SHP77 (cell line): ENCODE measurements at places on chromosomes 2 and 18.

GRCh38 chr2:231605607-231606091, 13.0 kb downstream of the TEX44 start:
- DNase-seq: peak; percentile 67

DNA sequence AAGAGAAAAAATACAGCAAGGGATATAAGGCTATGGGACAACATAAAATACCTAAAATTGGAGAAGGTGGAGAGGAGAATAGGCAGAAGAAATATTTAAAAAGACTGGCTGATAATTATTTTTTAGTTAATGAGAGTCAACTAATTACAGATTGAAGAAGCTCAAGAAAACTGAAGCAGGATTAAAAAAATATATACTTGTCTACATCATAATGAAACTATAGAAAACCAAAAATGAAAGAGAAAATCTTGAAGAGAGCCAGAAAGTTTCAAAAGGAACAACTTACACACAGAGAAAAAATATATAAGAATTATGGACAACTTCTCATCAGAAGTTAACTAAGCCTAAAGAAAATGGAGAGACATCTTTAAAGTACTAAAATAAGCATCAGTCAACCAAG, 62.9 kb upstream of the APCDD1 start:
- no peak for DNase-seq

DNA sequence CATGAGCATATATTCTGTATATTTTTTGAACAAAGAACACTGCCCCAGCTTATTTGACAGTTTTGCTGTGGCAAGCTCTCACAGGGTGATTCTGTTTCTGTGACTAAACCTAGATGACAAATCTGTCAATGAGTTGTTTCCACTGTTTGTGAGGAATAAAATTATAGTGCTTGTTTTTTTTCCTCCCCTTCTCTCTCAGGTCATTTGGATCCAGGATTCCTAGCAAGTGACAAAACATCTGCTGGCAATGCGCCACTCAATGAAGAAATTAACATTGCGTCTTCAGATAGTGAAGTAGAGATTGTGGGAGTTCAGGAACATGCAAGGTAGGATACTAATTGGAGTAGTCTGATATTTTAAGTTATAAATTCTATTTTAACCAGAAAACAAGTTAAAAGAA, 149.3 kb downstream of the HAUS1 start:
- DNase-seq: no peak

GRCh38 chr18:11407940-11408339, 201.5 kb upstream of the SLC35G4 start:
- DNase-seq: no peak

GRCh38 chr2:128774320-128775216, 455.9 kb upstream of the HS6ST1 start:
- no peak for DNase-seq

- DNase-seq: no peak
Observed at GRCh38 chr2:99911736-99912135, 230.7 kb downstream of the AFF3 start.

DNA sequence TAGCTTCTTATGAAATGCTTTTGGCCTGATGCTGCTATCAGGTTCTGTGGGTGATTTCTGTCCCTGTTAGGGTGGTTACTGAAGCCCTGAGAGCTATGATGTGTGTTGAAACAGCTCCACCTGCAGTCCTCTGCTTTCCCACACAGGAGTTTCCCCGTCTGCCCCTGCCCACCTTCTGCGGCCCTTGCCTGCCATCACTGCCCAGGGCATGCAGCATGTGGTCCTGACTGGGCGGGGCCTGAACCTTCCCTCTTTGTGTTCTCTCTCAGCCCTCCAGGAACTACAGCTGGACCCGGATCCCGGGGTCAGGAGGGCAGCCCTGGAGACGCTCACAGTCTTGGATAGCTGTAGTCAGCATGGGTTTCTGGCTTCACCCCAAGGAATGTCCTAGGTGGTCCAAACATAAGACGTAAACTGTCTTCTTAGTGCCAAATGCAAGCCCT, 21.4 kb downstream of the HJURP start:
- peak; percentile 13 for DNase-seq

GRCh38 chr2:211611061-211611518, 927.5 kb downstream of the ERBB4 start:
- no peak for DNase-seq

- no peak for DNase-seq
Observed at GRCh38 chr2:132669908-132670495, at the start of gene LYPD1. Gene LYPD1, minus strand, starts transcription at chr2:132670205. Its CDS starts 273 bp downstream, at chr2:132669932.

GRCh38 chr2:164523009-164523408, 98.3 kb downstream of the GRB14 start:
- no peak for DNase-seq

DNA sequence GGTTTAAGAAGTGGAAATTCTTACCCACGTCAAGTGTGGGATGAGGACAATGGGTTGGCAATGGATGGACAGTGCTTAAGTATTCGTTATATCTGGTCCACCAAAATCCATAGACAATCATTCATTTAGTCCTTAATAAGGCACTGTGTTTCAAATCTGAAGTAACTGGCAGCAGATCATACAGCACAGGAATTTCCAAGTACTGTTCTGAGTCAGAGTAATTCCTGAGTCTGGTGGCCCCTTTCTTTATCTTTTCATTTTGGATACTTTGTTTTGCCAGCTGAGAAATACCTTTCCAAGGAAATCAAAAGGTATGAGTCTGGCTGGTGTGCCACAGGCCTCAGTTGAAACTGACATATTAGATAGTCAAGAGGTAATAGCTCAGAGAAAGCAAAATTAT, 31.4 kb upstream of the CCDC102B start:
- no peak for DNase-seq

DNA sequence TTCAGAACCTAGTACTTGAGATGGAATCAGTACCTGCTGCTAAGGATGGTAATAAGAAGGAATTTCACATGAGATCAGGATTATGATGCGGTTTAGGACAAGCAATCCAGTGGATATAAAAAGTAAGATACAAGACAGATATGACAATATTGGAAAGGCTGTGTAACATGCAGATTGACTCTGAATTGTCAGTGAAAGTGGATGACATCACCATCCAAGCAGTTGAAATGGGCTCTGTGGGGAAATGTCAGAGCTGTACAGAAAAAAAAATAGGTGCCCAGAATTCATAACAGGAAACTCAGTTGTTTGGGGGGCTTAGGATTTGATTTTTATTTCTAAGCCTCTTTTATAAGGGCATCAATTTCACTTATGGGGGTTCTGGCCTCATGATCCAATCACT, 438.3 kb downstream of the SPAG16 start:
- no peak for DNase-seq

DNA sequence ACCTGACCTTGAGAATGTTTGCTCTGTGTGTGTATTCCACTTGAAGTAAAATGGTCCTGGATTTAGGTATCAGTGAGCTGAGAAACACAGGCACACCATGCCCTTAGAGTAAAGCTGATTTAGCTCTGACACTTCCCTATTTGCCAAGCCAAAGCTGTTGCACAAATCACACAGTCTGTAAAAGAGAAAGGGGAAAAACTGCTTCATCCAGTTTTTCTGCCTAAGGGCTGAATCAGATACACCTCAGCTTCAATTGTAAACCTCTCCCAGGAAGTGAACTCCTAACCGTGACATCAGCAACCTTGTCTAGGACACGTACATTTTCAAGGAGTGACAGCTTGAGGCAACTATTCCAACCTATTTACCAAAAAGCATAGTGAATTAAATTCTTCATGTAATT, 150.4 kb downstream of the NR4A2 start:
- no peak for DNase-seq

DNA sequence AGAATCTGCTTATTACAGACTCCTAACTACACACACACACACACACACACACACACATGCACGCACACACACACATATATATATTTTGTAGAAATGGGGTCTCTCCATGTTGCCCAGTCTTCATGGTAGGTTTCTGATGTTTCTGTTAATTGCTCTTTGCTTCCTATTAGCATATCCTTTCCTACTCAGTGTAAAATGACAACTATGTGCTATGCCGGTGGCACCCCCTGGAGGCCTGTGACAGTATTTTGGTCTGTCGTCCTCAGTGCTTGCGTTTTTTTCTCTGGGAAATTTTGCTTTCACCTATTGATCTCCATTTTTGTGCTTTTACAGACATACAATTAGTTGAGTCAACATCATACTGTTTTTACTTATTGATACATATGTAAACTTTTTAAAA, 322.1 kb downstream of the LRRTM1 start:
- DNase-seq: no peak

- DNase-seq: no peak
Observed at GRCh38 chr18:31199190-31199769, 36.6 kb upstream of the DSC1 start.

- DNase-seq: no peak
Observed at GRCh38 chr2:85160966-85161960, 28.1 kb downstream of the TCF7L1 start.

DNA sequence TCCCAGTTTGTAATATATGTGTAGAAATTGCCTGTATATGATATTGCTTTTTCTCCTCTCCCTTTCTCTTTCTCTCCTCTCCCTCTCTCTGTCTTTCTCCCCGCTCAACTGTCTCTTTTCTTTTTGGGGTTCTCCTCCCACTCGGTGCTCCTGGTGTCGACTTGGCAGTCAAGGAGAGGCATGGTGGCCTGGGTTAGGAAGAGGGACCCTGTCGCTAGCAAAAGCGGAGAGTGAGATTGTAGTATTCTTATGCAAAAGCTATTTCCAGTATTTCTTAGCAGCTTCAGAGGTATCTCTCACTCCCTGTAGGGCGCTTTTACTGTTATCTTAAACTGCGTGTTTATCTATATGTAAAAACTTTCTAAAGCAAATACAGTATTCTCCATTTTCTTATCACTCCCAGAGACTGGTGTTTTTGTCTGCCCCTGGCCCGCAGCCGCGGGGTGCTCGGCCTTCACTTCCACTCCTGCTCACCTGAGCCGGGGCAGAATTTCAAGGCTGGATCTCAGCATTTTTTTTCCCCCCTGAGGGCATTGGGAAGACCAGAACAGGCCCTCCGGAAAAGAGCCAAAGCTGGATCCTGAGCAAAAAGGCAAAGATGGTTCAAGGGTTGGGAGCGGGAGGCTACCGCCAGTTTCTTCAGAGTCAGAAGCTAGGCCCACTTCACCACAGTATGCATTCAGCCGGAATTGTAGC, 4.3 kb downstream of the SIX3 start:
- no peak for DNase-seq

DNA sequence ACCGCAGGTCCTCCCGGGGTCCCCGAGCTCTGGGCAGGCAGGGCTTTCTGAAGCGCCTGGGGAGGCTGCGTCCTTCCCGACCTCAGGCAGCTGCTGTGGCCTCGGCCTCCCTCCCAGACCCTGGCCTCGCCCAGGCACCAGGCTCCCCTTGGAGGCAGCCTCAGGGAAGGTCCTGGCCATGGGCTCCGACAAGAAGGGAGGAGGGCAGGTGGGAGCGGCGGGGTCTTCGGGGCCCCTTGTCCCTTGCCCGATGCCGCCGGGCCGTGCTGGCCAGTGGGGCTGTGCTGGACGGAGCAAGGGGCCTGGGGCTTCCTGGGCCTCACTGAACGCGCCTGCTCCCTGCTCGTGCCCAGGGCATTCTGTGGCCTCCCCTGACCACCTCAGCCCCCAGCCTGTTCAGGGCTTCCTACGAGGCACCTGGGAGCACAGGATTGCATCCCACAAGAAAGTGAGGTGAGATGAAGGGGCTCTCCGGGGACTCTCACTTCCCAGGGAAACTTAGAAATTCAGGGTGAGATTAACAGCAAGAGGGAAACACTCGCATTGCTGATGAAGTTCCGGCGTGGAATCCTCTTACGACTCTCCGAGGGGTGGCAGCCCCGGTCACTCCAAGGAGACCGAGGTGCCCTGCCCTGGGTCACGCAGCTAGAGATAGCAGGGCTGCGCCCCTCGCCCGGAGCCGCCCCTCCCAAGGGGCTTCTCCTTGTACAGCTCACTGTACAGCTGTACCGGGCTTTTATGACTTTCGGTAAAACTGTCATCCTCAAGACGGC, 778 bp downstream of the MFSD2B start:
- DNase-seq: no peak

DNA sequence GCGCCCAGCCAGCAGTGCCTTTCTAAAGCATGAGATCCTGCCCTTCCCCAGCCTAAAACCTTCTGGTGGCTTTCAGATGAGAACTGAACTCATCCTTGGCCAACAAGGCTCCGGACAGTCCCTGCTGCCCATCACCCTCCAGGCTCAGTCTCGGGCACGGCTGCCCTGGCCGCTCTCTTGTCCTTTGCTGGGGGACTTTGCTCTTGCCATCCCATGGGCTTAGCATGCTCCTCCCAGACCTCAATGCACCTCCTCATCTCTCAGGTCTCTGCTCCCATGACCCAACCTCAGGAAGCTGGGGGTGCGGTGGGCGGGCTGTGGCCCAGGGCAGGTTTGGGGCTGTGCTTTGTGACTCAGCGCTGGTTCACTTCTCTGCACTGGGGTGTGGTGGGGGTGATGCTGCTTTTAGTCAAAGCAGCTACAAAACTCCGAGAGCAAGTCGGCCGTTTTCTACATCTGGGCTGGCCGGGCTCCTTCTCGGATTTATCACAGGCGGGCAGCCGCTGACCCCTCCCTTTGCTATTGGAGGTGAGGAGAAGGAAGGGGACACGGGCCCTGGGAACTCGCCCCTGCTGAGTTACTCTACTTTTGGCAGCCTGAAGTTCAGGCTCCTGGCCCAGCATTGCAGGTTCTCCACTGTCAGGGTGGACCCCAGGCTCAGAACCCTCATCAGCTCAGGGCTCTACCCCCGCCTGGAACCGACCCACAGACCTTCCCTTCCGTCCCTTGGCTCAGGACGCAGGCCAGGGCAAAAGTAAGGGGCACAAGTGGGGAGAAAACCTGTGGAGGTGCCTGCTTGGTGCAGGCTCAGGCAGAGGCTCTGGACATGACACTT, 90.6 kb upstream of the TAF1B start:
- DNase-seq: no peak

- no peak for DNase-seq
Observed at GRCh38 chr18:48862678-48863270, 88.0 kb downstream of the SMAD7 start.

- DNase-seq: no peak
Observed at GRCh38 chr2:129800686-129801085, 178.8 kb upstream of the RAB6C start.

DNA sequence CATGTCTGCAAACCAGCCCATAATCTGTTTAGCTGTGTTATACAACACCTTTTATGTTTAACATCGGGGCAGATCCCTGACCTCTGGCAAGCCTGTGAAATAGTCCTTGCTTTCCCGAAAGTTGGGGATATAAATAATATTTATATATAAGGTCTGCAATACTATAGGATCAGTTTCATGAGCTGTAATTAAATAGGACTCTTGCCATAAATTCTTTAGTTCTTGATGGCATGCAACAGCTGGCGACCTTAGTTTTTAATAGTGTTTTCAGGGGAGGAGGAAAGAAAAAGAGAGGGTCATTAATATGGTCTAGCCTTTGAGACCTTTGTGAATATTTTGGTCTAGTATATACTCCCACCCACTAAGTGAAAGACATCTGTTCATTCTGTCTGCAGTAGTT, 166.5 kb downstream of the MTX2 start:
- DNase-seq: no peak

GRCh38 chr2:96151595-96152303, 6.5 kb upstream of the DUSP2 start:
- DNase-seq: no peak
